ENCODE measurements at places on chromosomes 5 and 9. TPM values are rescaled to one million over a fixed set of nuclear protein-coding genes. Genes with fewer than 3 reads are reported as not detected.

DNA sequence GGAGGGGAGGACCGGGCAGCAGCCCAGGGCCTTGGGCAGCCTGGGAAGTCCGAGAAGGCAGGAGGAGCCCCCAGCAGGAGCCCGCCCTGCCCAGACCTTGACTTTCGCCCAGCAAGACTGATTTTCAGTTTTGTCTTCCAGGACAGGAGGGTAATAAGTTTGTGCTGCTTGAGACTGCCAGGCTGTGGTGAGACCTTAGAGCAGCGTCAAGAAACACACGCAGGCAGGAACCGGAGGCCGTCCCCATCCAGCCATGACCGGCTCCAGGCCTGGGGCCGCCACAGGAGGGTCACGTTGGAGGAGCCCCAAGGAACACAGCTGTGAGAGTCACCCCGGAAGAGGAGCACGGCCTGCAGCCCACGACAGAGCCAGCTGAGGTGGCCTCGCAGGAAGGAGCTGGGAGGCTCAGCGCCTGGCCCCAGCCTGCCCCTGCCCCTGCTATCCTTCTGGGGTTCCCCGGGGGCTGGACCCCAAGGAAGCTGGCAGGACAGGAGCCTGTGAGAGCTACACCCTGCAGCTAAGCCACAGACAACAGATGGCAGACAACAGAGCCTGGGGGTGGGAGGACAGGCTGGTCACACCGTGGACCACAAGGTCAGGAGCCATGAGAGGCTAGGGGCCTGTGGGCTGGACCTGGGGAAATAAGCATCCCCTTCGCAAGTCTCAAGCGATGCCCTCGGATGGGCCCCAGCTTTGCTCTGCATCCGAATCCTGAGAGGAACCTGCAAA lies 126.0 kb upstream of the FAM120A start:
- no peak for DNase-seq

The ACTBL2 gene
- not detected for polyA plus RNA-seq

The COL27A1 gene
- polyA plus RNA-seq = 42.3 TPM

DNA sequence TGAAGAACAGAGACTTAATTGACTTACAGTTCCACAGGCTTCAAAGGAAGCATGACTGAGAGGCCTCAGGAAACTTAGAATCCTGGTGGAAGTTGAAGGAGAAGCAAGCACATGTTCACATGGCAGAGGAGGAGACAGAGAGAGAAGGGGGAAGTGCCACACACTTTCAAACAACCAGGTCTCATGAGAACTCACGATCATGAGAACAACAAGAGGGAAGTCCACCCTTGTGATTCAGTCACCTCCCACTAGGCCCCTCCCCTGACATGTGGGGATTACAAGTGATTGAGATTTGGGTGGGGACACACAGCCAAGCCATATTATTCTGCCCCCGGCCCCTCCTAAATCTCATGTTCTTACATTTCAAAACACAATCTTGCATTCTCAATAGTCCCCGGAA lies 19.5 kb downstream of the NR3C1 start:
- no peak for DNase-seq

DNA sequence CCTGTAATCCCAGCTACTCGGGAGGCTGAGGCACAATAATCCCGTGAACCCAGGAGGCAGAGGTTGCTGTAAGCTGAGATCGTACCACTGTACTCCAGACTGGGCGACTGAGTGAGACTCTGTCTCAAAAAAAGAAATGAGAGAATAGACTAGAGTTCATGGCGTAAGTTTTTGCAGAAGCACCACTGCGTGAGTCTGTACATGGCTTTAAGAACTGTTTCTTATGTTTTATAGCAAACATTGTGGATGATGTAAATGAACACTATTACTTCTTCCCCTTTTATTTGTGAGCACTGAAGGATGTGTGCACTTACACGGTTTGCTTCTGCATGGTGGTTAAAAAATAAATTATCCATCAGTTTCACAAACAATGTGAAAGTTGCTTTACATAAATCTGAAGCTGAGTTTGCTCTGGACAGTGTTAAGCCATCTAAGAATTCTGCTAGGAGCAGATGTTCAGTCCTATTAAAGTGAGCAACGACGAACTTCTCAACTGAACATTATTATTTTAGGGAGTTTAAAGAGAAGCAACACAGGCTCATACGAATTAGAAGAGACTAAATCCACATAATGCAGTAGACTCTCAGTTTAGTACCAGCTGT lies 52.5 kb downstream of the ZFAND5 start:
- no peak for DNase-seq

- no peak for DNase-seq
These were observed 53.6 kb downstream of the IRF1 start for GRCh38 chr5:132436936-132437335.

GRCh38 chr9:95870906-95871305 lies 4.6 kb upstream of the ERCC6L2 start:
- DNase-seq = no peak

- DNase-seq = no peak
These were observed 3.3 kb downstream of the NR5A1 start for GRCh38 chr9:124503713-124504529.

DNA sequence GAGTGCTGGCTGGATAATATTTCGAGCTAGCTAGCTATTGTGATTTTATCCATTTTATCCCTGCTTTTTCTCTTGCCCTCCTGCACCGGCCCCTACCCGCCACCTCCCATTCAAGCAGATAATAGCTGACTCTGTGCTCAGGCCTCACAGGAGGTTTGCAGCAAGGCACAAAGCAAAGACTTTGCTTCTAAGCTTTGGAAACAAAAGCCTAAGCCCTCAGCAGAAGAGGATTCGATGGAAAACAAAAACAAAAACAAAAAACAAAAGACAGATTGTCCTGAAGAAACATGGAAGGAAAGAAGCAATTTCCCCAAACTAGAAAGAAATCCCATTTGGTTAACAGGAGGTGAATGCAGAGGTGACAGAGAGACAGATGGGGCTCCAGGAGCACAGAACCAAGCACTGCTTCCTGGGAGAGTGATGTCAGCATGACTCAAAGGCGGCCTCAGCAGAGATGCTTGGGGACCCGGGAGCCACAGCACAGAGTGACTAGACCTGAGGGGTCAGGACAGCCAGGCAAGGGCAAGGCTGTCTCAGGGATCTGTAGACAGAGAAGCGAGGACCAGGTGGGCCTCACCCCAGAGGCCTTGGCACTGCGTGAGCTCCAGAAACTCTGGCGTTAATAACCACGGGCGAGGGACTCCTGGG lies 28.4 kb downstream of the MTX3 start:
- DNase-seq = no peak

- DNase-seq = no peak
These were observed 73.2 kb downstream of the SH3PXD2B start for GRCh38 chr5:172380987-172381643.

The NEUROG1 gene
- polyA plus RNA-seq = not detected

The PWWP2A gene
- 34.3 TPM for polyA plus RNA-seq

The DMRT1 gene
- not detected for polyA plus RNA-seq

Data from left renal pelvis (tissue), 4 donors.